ENCODE measurements at places on chromosomes 12 and 14. TPM values are rescaled to one million over a fixed set of nuclear protein-coding genes. Genes with fewer than 3 reads are reported as not detected.

The NYNRIN gene
- total RNA-seq = 35.1 TPM

The GLT1D1 gene
- 1.8 TPM for total RNA-seq

The COL2A1 gene
- total RNA-seq = 7.0 TPM

The PRR4 gene
- total RNA-seq = 19.3 TPM

The FAM222A gene
- total RNA-seq = 3.1 TPM
